GM10248 (cell line): ENCODE measurements at places on chromosomes 1 and 21.

DNA sequence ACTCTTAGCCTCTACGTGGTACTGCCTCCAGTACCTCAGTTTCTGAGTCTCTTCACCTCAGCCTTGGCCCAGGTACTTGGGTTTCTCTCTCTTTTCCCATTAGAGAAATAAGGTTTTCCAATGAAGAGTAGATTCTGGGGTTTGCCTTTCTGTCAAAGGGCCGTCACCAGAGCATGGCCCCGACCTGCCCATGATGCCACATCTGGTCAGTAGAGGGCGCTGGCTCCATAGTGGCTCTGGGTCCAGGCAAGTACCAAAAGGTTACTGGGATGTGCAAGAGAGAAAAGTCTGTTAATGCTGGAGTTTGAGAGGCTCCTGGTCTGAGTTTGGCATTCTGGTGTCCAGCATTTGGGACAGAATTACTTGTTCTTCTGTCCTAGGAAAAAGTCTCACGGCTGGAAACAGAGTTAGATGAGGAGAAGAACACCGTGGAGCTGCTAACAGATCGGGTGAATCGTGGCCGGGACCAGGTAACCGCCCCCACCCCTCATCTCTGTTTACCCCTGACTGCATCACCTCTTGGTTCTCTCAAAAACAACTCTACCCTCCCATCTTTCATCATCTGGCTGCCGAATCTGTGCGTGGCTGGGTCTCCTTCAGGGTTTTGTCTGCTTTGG lies 5.3 kb upstream of the TUFT1 start:
- peak; percentile 77 for DNase-seq

DNA sequence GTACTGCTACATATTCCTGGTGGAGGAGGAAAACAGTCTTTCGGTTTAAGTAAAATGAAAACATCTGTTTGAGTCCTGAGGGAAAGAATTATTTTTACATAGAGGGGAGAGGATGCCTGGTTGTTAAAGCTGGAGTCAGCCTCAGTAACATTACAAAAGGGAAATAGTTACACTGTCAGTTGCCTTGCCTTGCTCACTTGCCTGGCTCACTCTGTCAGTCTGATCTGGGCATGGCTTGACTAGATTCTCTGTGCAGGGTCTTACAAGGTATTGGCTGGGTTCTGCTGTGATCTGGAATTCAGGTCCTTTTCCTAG lies 8.4 kb upstream of the UBE2U start:
- no peak for DNase-seq

DNA sequence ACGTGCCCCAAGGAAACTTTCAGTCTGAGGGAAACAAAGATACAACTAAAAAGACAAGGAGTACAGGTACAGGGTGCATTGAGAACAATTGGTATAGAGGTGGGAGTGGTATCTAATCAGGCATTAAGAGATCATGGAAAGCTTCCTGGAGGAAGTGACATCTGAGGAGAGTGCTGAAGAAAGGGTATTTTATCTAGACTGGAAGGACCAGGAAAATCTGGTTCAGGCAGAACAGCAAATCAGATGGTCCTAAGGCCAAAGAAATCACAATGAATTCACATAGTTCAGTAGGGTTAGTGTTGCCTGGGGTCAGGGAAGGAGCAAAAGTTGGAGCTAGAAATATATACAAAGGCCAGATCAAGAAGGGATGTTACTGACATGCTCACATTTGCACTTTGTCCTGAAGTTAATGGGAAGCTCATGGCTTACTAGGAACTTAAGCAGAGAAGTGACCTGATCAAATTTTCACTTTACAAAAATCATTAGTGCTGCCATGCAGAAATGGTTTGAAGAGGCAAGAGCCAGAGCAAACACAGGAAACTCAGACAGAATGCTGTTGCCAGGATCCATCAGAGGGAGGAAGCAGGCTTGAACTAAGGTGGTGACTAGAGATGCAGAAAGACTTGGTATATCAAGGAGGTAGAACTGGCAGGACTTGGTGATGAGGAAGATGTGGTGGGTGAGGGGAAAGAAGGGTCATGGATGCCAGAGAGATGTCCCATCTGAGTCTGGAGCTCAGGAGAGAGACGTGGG lies 14.5 kb upstream of the CTTNBP2NL start:
- no peak for DNase-seq

DNA sequence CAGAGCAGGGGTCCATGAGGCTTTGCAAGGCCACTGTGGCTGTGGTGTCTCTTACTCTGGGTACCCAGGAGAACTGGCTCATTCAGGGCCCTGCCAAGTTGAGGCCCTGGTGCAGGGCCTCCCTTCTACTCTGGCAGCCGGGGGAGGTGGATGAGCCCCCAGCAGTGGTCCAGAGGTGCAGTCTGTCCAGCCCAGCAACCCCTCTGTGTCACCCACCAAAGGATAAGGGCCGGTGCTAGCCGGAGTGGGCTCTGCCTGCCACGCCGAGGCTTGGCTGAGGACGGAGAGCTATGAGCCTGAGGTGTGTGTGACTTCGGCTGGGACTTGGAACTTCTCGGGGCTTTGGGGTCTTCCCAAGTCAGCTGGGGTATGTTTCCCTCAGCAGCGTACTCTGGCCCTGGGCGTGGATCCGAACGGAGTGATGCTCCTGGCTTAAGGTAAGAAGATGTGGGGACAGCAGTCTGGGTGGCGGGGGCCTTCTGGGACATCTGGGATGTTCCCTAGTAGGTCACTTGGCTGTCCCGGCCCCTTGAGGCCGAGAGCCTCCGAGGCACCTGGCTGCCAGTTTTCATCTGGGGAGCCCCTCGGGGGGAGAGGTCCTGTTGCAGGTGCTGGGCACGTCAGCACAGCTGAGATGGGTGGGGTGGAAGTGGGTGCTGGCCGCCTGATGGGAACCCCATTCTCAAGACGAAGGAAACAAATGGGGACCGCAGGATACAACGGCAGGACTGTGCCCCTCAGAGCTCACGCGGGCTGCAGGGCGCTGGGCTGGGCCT lies 25.9 kb downstream of the RUNX3 start:
- DNase-seq, result no peak

- DNase-seq, result peak; percentile 94
These were observed at the start of gene THAP3 for GRCh38 chr1:6624710-6625583. Gene THAP3, plus strand, starts transcription at chr1:6624868. Its CDS starts 351 bp downstream, at chr1:6625219.

GRCh38 chr1:163509114-163509513 lies 187.4 kb downstream of the NUF2 start:
- DNase-seq, result no peak

GRCh38 chr1:240666568-240667198 lies 54.7 kb upstream of the GREM2 start:
- DNase-seq, result no peak

DNA sequence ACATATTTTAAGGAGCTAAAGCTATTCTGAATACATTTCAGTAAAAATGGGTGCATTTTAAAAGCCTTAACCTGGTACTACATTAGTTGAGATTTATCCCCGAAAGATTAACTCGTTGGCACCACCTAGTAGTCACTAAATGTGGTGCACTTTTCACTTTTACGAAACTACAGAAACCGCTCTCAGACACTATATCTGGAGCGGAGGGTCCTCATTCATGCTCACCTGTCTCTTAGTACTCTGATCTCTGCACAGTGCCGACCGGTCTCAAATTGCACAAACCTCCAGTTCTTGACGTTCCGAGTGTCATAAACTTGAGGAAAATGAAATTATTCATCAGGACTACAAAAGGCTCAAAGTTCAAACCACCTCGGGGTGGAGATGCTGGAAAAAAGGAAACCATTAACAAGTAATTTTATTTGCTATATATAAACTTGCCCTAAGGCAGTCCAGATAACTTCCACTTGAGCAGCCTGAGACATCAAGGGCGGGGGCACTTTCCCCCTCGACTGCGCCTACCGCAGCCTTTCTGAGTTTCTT lies 722 bp downstream of the LZIC start:
- DNase-seq, result peak; percentile 66

- no peak for DNase-seq
These were observed 12.2 kb upstream of the CDC42BPA start for GRCh38 chr1:227330279-227331076.

DNA sequence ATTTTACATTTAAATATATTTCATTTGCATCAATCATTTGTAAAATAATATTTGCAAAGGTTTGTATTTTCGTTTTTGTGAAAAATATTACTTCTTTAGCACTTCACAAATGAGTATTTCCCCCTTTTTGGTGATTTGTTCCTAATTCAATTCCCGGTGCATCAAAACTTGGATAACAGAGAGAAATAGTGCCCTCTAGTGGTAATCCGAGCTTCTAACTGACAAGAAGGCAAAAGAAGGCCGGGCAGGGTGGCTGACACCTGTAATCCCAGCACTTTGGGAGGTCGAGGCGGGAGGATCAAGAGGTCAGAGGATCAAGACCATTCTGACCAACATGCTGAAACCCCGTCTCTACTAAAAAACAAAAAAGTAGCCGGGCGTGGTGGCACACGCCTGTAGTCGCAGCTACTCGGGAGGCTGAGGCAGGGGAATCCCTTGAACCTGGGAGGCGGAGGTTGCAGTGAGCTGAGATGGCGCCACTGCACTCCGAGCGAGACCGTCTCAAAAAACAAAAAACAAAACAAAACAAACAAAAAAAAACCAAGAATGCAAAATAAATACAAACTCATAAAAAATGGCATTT lies 137.7 kb downstream of the COL11A1 start:
- peak; percentile 44 for DNase-seq

DNA sequence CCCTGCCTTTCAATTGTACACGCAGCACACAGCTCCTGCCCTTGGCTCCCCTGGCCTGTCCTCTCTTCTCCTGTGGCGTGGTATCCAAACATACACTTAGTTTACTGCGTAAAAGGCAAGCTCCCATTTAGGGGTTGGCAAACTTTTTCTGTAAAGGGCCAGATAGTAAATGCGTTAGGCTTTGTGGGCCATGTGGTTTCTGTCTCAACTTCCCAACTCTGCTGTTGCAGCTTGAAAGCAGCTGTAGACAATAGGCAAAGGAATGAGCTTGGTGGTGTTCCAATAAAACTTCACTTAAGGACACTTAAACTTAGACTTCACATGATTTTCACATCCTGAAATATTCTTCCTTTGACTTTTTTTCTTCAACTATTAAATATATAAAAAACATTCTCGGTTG lies 63.3 kb downstream of the RHOU start:
- no peak for DNase-seq

DNA sequence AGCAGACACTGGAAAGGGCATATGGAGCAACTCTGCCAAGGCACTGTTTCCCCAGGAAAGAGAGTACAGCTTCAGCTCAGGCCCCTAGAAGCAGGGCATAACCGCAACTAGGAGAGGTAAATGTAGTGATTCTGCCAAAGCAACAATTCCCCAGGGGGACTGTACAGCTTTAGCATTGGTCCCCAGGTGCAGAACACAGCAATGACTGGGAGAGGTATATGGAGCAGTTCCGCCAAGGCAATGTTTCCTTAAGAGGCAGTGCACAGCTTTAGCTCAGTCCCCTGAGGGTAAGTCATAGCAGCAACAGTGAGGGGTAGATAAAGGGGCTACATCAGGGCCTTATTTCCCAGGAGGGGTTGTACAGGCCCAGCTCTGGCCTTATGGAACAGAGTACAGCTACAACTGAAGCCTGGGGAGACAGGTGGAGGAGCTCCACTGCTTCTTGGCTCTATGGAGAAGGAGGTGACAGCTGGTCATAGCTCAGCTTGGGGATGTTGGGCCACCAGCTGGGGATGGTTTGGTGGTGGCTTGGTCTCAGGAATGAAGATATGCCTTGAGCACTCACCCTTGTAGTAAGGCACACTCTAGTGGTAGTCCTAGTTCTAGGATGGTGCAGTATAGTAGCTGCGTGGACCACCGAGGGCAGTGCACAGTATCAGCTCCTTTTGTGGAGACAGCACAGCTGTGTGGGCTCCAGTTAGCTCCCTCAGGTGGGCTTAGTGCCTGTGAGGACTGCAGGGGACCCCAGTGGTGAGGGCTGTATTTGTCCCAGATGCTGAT lies 582.7 kb downstream of the PTPRC start:
- DNase-seq, result no peak

DNA sequence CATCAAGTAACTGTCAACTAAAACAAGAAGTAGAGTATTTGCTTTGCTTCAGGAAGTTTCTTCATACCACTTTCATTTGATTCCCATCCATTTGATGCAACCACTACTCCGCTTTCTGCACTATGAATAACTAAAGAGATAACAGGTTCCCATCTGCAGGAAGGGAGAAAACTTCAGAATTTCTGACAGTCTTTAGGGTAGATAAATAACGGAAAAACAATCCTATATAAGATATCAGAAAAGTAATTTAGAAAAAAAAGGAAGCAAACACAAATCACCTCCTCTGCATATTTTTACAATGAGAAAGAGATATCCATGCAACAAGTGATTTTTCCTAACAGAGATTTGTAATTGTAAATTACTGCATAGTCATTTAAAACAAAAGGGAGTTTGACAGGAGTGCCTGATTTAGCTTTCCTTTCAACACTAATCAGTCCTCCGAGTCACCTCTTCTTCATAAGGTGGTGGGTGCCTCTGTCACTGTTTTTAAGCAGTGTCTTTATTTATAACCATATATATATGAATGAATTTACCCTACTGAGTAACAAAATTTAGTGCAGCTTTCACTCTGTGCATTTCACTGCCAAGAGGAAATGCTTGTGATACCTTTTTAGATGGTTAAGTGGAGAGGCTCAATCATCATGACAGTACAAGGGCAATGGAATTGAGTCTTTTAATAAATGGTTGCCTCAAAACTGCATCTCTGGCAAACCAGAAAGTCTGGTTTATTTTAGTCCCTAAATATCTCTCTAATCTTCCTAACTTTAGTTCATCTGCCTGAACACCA lies 1920.4 kb downstream of the MRPL39 start:
- DNase-seq, result no peak

- DNase-seq, result no peak
These were observed 30.0 kb upstream of the RBM15 start for GRCh38 chr1:110309139-110309538.

DNA sequence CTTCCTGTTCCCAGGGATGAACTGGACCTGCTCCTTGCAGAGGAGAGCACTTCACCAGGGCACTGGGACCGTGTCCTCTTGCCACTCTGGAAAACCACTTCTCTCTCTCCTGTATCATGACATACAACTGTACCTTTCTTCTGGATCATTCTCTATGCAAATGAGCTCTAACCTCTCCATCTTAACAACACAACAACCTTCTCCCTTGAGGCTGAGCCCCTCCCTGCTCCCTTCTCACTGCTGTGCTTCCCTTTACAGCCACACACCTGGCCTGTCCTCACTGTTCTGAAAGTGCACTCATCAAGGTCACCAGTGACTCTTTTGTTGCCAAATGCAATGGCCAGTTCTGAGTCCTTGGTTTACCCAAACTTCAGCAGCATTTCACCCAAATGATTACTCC lies 54.5 kb upstream of the MRPS6 start:
- no peak for DNase-seq
